ENCODE measurements at places on chromosomes 3 and 15.

- no peak for DNase-seq
Observed at GRCh38 chr3:2247831-2248230, 149.2 kb downstream of the CNTN4 start.

GRCh38 chr15:51348688-51349087 is 7.2 kb downstream of the GLDN start:
- no peak for DNase-seq

DNA sequence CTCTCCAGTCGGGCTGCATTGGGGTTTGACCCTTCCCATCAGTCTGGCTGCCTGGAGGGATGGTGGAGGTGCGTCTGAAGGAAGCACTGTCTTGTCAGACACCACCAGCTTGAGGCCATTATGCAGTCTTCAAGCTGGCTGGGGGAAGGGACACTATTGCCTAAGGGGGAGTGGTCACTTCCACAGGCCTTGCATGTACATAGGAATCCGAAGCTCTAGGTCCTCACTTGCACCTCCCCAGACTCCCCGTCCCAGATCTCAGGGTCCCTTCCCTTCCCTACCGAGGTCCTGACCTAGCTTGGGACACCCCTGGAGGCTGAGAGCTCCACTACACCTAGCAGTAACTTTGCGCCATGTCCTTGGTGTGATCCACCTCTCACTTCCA is 48.6 kb upstream of the KLF13 start:
- DNase-seq, result no peak

DNA sequence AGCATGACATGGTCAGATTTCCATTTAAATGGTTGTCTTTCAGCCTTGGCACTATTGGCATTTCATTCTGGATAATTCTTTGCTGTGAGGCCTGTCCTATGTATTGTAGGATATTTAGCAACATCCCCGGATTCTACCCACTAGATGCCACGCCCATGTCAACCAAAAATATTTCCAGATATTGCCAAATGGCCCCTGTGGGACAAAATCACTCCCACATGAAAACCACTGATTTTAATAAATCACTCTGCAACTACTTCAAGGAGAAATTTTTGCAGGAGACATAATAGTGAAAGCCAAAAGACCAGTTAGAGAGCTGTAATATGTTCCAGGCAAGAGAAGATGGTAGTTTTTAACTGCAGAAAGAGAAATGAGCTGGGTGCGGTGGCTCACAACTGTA is 55.9 kb upstream of the RARB start:
- no peak for DNase-seq

DNA sequence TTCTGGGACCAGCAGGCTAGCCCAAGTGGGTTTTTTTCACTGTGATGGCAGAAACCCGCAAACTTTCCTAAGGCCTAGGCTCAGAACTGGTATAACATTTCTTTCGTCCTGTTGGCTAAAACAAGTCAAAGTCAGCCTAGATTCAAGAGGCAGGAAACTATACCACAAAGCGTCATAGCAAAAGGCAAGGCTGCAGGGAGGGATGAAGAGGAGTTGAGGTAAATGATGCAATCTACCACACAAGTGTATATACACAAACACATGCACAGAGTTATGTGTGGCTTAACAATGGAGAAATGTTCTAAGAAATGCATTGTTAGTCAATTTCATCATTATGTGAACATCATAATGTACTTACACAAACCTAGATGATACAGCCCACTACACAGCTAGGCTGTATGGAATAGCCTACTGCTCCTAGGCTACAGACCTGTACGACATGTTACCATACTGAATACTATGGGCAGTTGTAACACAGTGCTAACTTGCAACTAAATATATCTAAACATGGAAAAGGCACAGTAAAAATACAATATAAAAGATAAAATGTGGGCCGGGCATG is 225.6 kb downstream of the TBL1XR1 start:
- DNase-seq, result no peak

DNA sequence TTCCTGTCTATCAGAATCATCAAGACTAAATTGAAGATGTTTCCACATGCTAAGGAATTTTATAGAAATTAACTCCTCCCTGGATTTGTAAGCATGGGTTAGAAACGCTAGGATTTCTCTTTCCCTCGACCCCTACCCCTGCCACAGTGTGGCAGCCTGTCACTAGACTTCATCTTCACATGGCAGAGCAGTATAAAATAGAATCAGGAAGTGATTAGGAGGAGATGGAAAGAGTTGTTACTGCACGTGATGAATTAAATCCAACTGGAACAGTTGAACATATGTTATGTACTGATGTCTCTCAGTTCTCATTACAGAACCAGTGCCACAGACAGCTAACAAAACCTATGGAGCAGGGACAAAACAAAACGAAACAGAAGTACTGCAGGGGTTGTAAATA is 130.0 kb upstream of the BNIP2 start:
- no peak for DNase-seq

DNA sequence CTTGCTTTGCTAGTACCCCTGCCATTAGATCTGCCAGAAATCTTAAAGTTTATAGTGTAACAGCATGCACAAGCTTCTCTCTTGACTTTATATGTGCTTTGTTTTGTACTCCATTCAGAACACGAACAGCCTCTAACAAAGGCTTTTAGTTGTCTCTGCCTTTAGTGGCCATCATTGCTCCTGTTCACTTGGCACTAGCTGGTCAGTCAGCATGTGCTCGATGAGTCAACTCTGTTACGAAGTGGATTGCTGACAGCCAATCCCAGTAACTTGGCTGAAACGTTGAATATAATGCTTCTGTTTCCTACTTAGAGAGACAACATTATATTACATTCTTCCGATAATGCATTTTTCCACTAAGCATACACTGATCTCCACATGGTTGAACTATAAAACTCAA is 349.2 kb downstream of the NAALADL2 start:
- peak; percentile 20 for DNase-seq

DNA sequence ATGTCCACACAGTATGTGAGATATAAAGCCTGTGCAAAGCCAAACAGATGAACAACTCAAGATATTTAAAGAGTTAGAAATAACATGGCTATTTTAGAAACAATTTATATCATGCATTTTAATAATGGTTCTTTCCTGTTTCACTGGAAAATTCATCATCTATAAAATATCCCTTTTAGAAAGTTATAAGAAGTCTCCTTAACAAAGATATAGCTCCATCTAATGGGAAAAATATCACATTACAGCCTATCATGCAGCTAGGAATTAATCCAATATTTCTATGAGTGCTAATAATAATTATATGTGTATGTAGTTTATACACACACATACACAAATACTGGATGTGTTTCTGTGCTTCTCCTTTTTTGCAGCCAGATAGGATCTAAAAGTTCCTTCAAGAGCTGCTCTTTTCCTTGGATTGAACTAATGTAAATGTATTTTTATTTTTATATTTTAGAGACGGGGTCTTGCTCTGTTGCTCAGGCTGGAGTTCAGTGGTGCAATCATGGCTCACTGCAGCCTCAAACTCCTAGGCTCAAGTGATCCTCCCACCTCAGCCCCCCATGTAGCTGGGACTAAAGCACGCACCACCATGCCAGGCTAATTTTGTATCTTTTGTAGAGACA is 21.6 kb downstream of the RPL22L1 start:
- DNase-seq, result peak; percentile 23

GRCh38 chr15:26179906-26180305 is 316.8 kb upstream of the ATP10A start:
- DNase-seq, result no peak

DNA sequence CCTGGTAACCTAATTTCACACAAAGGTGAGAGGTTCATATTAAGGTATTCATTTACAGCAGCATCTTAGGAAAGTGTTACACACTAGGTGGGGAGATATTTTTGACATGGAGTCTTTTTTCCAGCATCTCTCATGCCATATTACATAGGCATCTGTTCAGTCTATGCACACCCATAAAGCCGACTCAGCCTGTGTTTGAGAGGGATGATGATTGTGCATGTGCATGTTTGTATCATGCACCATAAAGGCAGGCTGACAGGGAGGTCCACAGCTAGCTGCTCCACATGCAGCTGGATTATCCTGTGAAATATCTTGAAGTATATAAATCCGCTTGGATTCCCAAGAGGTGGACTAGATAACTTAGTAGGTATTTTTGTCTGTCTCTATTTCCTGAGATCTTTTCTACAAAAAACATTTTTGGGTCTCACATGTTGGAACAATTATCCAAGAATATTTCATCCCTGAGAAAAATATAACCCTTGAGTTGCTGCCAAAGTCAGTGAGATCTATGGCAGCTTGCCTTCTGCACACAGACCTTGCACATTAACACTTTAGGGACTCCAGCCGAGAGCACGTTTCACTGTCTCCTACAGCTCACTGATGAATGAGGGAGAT is 288.4 kb upstream of the DPH6 start:
- no peak for DNase-seq

- no peak for DNase-seq
Observed at GRCh38 chr15:51390966-51391422, 49.5 kb downstream of the GLDN start.

DNA sequence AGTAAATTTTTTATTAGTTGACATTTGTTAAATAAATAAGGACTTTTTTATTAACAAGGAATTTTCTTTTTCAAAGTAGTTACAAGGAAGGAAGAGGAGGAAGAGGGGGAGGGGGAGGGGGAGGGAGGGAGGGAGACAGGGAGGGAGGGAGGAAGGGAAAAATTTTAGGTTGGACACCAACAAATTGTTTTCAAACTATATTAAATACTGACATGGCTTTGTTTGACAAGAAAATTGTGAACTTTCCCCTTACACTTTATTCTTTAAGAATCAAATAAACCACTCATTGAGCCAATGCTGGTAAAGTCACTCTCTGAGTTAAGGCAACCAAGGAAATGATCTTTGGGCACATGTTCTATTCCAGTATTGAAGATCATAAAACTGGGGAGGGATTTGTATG is 115.7 kb upstream of the PPP2R3A start:
- no peak for DNase-seq

DNA sequence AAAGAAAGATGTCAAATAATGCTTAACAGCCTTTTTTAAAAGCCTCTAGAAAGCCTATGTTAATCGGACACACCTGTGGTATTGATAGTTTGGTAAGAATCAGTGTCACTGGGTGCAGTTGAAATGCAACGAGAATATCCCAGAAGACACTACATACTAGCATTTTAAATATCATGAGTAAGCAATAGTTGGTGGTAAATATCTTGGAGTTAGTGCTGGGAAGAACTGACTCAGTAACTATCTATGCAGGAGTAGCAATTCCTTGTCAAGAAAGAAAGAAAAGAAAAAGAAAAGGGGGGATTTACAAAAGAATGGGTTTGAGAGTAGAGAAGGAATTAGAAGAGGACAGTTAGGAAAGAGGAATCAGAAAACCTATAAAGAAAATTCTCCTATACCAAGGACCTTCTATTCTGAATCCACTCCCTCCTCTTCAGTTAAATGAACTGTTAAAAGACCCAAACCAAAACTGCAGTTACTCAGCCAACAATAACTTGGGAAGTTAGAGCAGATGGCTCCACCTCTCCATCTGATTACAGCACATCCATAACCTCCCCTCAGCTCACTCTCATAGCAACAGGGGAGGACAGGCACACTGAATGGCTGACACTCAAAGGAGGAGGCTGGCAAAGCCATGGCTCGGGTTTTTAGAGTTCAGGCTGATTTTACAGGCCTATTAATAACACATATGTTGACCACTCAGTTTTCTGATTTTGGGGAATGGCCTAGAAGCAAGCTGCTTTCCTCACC is 207.6 kb upstream of the MDFIC2 start:
- peak; percentile 18 for DNase-seq

GRCh38 chr3:17874636-17875035 is 132.2 kb upstream of the TBC1D5 start:
- DNase-seq, result no peak

DNA sequence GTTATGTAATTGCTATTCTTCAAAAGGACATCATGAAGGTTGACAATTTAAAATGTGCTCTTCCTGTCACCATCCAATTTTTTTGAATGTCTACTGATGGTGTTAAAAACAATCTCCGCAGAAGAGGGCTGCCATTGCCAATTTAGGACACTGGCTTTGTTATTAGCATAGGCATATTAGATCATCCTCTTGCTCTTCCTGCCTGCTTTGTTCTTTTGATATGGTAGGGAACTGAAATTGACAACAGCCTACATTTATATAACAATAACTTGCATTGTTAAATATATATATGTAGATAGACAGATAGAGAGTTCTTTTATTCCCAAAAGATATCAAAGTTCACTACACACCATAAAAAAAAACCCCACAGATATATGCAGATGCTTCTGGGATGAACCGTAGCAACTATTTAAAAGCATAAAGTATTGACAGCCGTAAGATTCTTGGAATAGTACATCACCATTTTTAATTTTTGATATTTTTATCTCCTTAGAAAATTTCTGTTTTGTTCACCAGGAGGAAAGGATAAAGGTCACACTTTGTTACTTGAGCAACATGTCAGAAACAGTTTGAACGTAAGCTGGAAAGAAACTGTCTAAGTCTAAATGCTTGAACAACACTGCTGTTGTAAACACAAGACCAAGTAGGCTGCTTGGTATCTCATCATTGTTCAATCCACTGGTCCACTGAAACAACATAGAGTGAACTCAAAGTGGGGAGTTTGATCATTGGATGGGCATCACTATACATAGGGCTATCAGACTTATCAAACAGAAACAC is 66.5 kb downstream of the MDFIC2 start:
- DNase-seq, result no peak

DNA sequence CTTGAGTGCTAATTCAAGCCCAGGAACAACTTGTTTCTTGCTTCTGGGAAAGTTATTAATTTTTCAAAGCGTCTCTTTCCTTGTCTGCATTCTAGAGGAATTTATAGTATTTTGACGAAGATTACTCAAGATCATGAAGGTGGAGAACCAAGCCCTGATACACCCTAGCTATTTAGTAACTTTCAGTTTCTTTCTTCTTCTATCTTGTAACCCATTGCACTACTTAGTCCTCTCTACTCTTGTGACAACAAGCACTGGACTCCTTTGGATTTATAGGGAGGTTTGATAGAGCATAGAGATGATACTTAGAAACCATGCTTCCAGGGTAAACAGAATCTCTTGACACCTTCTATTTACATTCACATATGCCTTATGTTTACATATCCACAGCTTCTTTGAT is 203.3 kb upstream of the GRM7 start:
- no peak for DNase-seq

DNA sequence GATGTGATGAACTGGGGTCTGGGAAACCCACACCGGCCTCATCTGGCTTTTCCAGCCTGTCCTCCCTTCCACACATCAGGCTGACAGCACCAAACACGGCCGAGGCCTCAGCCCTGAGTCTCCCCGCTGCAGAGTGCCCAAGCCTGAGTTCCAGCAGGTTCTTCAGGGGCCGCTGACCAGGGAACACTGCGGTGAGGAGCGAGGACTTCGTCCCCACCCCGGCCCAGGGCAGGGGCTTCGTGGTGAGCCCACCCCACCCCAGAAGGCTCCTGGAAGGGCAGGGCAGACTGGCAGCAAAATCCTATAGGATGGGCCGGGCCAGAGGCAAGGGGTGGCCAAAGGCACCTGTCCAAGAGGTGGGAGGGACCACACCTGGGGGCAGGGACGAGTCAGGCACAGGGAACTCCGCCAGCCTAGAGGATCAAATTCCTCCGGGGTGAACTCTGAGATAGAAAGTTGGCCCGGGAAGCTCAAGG is at the start of gene SLC51A:
Gene SLC51A, plus strand, starts transcription at position 446 of the 476 bp plus-strand sequence. CDS start 179 bp downstream, outside the sequence.
- DNase-seq, result no peak

DNA sequence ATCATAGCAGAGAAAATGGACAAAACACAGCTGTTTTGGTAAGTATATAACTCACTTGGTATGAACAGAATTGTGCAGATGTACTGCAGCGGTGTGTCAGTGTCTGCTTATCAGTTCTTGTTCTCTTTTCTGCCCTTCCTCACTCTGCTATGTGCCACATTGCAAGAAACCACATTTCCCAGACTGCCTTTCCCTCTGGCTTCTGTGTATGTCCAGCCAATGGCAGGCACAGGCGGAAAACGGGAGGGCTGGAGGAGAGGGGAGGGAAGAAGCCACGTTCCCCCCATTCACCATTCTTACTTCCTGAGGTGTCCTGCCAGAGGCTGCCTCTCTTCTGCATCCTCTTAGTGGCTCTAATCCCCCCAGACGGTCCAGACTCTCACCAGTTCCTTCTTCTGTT is 15.4 kb downstream of the HHLA2 start:
- DNase-seq, result no peak

All from dermis microvascular lymphatic vessel endothelial cell (primary cell).